ENCODE measurements at places on chromosomes 7 and 10. TPM values are rescaled to one million over a fixed set of nuclear protein-coding genes. Genes with fewer than 3 reads are reported as not detected.

DNA sequence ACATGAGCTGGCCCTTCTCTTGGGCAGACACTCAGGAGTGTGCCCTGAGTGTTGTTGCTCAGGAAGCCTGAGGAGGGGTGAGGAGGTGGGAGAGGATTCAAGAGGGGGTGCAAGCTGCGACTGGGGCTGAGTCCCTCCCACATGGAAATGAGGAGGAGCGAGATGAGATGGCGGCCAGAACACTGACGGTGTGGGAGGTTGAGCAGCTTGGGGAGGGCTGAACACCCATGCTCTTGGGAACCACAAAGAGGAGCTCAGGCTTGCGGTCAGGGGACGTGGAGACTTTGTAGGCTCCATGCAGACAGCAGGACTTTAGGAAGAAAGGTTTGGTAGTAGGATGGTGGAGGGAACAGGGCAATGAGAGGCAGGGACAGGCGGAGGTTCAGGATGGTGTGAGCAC, 163.2 kb upstream of the SHH start:
- no peak for DNase-seq

DNA sequence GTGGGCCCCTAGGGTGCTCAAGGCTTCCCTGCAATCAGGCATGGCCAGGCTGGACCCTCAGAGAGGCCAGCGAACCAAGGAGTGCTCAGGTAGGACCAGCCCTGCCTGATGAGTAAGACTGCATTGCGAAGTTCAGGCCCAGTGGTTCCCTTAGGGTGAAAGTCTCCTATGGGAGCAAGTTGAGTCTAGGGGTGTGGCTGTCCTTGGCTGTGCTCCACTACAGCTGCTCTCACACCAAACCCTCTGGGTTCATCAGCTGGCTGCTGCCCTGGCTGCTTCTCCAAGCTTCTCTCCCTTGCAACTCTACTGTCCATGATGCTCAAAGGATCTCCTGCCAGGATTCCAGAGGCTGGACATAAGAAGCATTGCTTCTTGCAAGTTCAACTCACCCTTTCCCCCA, 18.7 kb downstream of the FAM25A start:
- no peak for DNase-seq

- DNase-seq = peak; percentile 70
Measured at GRCh38 chr10:100878291-100878910, 34.4 kb upstream of the SLF2 start.

GRCh38 chr10:114322344-114322743, 82.0 kb downstream of the AFAP1L2 start:
- no peak for DNase-seq

DNA sequence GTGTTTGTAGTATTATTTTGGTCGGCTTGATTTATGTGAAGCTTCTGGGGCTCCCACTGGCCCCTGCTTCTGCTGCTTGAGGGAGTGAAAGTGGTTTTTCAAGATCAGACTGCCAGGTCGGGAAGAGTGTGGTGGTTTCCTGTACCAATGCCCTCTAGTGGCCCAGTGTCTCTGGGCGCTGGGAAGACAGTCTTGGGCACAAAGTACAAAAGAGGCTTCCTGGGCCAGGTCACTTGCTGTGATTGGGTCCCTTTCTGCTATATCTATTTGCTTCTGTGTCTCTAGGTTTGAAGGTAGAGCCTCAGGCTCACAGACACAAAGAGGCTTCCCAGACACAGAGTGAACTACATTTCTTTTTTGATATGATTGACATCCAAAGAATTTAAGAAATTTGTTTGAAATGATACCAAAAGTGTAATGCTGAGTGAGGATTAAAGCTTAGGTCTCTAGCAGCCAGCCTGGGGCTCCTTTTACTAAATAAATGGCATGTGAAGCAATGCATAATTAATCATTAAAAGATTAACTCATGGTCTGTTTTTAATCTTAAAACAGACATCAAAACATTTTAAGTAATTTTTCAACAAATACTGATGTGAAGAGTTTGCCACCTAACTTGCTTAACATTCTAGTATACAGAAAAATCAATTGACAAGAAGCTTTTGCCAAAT, 36.3 kb downstream of the ABCB1 start:
- no peak for DNase-seq

DNA sequence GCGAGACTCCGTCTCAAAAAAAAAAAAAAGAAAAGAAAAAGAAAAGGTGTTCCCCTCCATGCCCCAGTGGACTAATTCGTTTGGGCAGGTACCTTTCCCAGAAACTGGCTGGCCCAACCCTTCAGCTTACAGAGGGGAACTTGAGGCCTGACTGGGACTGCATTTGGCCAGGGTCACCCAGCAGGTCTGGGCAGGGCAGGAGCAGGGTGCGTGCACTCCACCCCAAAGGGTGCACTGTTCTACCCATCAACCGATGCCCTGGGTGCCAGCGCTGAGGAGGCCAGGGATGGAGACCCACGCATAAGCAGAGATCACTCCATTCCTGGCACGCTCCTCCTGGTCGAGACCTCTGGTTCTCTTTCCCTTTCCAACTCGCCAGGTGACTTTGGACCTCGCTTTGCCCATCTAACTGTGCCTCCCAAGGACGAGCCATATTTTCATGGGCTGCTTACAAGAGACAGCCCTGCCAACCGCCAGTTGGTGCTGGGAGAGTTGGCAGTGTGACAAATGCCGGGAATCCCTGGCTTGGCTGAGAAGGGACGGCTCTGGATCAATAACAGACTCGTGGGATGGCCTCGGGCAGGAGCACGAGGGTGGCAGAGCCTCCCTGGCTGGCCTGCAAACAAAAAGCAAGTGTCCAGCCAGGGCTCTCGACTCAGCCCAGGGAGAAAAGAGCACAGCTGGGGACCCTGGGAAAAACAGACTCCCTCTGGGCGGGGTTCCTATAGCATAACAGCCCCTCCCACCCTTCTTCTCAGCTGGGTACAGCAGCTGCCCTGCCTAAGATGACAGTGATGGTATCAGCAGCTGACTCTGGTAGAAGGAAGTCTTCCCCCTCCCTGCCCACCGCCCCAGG, 7.9 kb downstream of the HSPB1 start:
- peak; percentile 63 for DNase-seq

- DNase-seq = no peak
Measured at GRCh38 chr7:37952240-37952639, 31.8 kb downstream of the EPDR1 start.

DNA sequence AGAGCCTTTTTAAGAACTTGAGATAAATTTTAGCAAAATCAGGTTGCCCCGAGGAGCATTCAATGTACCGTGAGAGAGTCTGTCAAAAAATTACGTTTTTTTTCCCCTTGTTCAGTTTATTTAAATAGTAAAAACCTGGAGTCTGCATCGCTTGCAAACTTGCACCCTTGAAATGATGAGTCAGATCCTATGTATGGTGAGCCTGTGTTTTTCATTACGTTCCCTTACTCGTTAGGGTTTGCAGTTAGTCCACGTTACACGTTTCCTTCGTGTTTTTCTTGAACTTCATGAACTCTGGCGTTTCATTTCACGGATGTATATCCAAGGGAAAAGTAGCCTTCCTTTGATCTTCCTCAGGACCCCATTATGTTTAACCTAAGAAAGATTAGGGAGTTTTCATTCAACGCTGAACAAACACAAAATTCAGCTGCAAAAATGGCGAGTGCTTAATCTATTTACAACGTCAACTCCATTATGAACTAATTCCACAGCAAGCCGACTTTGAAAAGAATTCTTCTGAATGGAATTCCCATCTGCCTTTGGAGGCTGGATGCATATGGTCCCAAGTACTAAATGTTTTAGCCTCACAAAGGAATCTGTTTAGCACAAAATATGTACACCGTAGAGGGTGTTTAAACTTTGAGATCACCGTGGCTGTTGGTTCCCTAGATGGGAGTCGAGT, 182.4 kb downstream of the MYOF start:
- DNase-seq = no peak

DNA sequence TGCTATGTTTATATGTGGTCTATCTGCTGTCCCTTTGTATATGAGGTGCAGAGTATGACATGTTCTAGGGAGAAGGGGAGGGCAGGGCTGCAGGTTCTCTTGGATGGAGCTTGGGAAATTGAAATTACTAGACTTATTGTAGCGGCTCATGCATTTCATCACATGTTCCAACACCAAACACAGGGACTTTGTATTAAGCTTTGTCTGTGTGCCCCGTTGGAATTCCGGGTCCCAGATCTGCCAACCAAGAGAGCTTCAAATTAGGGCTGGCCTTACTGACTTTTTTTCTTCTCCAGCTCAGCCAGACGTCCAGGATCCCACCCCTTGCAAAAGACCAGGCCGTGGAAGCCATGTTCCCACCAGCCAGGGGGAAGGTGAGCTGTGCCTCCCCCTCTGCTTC, 3.4 kb downstream of the ZNF789 start:
- DNase-seq = no peak

DNA sequence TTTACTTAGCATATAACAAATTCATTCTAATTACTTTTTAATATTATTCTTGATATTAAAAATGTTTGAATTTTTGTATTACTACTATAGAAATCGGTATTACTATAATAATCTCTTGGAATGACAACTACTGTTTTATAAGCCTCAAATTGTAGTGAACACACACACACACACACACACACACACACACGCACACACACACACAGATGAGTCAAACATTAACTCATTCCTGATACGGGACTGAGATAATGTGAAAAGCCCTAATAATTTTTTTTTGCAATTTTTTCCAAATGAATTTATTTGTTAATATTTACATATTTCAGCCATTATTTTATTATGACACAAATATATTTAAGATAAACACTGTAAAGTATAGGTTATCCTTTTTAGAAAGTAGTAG, 951.2 kb upstream of the PHF14 start:
- no peak for DNase-seq

GRCh38 chr10:4586776-4587175, 239.2 kb upstream of the AKR1E2 start:
- no peak for DNase-seq

- DNase-seq = peak; percentile 96
Measured at GRCh38 chr7:141014524-141015395, at the start of gene MRPS33. Gene MRPS33 (minus strand): TSS chr7:141014952. CDS start chr7:141010633, 4,319 bp downstream.

DNA sequence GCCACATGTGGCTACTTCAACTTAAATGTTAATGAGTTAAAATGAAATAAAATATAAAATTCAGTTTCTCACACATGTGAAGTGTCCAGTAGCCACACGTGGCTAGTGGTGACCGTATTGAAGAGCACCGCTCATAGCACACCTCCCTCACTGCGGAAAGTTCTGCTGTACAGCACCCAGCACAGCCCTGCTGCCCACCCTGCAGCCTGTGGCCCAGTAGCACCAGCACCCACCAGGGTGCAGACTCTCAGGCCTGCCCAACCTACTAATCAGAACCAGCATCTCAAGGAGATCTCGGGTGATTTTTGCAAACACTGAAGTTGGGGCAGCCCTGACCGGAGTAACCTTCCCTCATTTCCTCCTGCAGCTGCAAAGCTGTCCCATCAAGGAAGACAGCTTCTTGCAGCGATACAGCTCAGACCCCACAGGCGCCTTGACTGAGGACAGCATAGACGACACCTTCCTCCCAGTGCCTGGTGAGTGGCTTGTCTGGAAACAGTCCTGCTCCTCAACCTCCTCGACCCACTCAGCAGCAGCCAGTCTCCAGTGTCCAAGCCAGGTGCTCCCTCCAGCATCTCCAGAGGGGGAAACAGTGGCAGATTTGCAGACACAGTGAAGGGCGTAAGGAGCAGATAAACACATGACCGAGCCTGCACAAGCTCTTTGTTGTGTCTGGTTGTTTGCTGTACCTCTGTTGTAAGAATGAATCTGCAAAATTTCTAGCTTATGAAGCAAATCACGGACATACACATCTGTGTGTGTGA, 162.8 kb upstream of the LANCL2 start:
- no peak for DNase-seq

GRCh38 chr10:26733750-26734568, 36.5 kb downstream of the PDSS1 start:
- peak; percentile 18 for DNase-seq

- DNase-seq = no peak
Measured at GRCh38 chr7:27575613-27576012, 87.1 kb downstream of the HIBADH start.

DNA sequence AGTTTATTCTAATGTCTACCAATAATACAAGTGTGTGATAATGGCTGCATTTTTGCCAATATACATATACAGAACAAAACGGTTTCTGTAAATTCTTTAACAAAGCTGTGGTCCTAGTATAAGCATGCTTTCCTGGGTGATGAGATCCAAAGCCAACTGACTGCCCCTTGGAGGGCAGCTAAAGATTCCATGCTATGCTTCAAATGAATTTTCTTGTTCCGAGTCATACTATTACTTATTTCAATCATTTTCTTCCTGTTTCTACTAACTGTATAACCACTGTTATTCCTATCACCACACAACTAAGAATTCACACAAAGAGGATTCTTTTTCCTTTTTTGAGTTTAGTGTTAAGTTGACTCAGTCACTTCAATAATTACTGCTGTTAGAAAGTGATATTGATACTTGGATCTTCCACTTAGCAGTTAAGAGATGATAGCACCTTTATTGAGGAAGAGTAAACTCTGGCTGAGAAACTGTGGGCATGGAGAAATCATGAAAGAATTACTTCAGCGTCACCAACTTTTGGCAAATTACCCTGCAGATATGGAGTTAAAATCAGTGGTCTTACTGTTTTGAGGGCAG, 197.5 kb downstream of the ARL4A start:
- no peak for DNase-seq

- no peak for DNase-seq
Measured at GRCh38 chr10:60735244-60735643, 43.0 kb upstream of the CDK1 start.

- no peak for DNase-seq
Measured at GRCh38 chr7:71442492-71443190, 310.7 kb downstream of the GALNT17 start.

DNA sequence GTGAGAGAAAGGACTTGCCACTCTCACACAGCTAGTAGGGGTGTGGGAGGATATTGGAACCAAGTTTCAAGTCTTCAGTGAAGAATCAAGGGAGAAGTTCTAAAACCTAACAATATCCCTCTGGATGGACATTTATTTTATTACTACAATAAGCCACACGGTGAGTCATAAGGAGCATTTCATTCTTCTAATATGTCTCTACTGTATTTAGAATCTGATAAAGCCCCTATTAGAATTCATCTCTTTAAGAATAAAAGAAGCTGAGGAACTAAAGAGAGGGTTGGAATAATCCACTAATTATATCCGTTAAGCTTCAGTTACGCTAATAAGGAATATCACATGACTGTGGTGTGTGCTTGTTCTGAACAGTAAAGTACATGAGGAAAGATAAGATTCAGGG, 40.9 kb upstream of the ATRNL1 start:
- no peak for DNase-seq

The PON3 gene
- 0.36 TPM for total RNA-seq

The PHKG1 gene
- 2.5 TPM for total RNA-seq

The FGF8 gene
- total RNA-seq = 1.2 TPM

The MYL7 gene
- not detected for total RNA-seq

The IQUB gene
- 8.2 TPM for total RNA-seq

The IKZF1 gene
- total RNA-seq = 2.4 TPM

The CPA5 gene
- not detected for total RNA-seq

Measured in cerebellum (tissue), 4 donors.